Central memory CD8-positive, alpha-beta T cell (primary cell): ENCODE measurements at places on chromosomes 11 and 22.

DNA sequence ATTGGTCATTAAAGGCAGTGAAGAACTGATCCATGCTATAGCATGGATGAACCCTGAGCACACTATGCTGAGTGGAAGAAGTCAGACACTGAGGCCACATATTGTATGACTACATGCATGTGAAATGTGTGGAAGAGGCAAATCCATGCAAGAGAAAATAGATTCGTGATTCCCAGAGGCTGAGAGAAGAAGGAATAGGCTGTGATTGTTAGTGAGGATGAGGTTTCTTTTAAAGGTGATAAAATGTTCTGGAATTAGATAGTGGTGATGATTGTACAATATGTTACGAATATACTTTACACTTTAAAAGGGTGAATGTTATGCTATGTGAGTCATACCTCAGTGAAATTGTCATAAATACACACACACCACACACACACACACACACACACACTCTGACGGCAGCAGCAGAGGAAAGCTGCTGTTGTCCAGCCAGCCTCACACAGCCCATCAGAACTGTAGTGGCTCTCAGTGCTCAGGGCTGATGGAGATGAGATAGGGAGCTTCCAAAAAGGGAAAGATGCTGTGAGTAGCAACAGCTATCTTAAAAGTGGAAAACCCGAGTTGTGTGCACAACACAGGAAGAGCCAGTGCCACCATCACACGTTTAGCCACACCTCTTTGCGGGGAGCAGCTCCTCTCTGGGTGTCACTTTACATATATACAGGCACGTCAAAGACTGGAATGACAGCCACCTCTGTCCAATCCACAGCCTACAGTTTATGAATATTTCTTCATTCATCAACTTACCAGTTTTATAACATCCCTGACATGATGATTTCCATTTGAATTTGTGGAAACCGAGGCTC, 153.0 kb downstream of the SPATA19 start:
- DNase-seq, result no peak

DNA sequence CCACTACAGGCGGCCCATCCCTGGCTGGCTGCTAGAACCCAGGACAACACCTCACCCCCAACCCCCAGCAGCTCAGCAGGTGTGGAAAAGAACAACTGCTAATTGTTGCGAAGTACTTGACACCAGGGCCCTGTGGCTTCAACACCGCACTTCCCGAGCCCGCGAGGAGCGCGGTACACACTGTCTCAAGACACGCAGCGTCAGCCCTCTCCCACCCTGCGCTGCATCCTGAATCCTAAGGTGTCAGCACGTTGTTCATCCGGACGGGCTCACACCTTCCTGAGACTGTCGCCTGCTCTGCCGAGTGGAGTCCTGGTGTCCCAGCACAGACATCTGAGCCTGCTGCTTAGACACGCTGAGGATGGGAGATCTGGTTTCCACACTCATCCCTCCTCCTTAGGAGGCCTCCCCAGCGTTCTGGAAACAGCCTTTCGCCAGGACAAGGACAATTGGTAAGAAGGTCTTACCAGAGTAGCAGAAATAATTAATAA, 1336.2 kb downstream of the BRD1 start:
- DNase-seq, result no peak

GRCh38 chr11:78995171-78995570, 420.5 kb upstream of the NARS2 start:
- no peak for DNase-seq

GRCh38 chr11:16403448-16403803, 47.1 kb upstream of the SOX6 start:
- no peak for DNase-seq

- DNase-seq, result no peak
These were observed 225.7 kb downstream of the FAM76B start for GRCh38 chr11:95563859-95564258.

- no peak for DNase-seq
These were observed 90.5 kb downstream of the UBASH3B start for GRCh38 chr11:122746050-122746478.

DNA sequence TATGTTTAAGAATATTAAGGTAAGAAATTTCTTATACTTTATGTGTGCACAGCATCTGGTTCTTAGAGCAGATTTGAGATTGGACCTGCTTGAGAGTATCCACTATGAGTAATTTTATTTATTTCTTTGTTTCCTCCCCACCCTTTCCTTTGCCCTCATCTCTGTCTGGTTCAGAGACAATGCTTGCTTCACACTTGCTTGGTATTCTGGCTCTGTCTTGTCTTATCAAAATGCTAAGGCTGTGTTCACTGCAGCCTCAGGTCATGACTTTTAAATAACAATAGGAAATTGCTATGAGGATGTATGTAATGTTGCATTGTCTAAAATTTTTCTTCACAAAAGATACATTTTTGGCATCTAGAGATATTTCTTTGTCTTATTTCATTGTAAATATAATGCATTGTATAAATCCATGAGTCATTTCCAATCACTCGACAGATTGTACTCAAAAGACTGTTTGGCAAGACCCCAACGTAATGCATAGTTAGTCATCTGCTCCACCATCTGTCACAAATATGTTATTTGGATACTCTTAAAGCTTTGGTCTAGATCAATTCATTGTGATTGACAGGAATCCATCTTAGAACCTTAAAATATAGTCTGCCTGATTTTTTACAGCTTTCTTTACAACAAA, 395.7 kb downstream of the AASDHPPT start:
- no peak for DNase-seq

GRCh38 chr11:90100431-90100830, 14.7 kb downstream of the UBTFL1 start:
- DNase-seq, result no peak

- DNase-seq, result no peak
These were observed 10.5 kb downstream of the SMTNL1 start for GRCh38 chr11:57547854-57548377.

DNA sequence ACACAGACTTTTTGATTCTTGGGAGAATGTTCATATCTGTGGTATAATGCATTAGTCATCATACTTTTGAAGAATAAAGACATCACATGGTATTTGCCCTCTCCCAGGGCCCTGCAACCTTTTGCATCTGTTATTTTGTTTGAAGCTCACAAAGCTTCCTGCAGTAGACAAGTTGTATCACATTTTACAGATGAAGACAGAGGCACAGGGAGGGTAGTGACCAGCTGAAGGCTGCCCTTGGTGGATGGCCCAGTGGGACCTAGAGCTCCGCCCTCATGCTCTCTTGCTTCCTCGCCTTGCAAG, 66.4 kb downstream of the UBASH3B start:
- no peak for DNase-seq

- no peak for DNase-seq
These were observed 21.2 kb upstream of the OR10A5 start for GRCh38 chr11:6824136-6824823.

- DNase-seq, result no peak
These were observed 5.2 kb upstream of the PLET1 start for GRCh38 chr11:112265659-112266409.

GRCh38 chr11:20109731-20110445, 50.4 kb downstream of the DBX1 start:
- DNase-seq, result no peak

GRCh38 chr11:73854680-73855079, 22.0 kb downstream of the COA4 start:
- DNase-seq, result no peak

GRCh38 chr11:80598905-80599304, 1158.1 kb upstream of the TENM4 start:
- DNase-seq, result no peak

- no peak for DNase-seq
These were observed 1339.5 kb downstream of the BRD1 start for GRCh38 chr22:48488149-48488551.

GRCh38 chr22:39662686-39663052, 92.1 kb downstream of the CACNA1I start:
- no peak for DNase-seq

GRCh38 chr11:134331354-134332188, at the start of gene GLB1L2:
Gene GLB1L2, plus strand, starts transcription at chr11:134331988. Its CDS starts 74 bp downstream, at chr11:134332062.
- DNase-seq, result peak; percentile 64

GRCh38 chr11:45355706-45356041, 69.5 kb upstream of the SYT13 start:
- no peak for DNase-seq

DNA sequence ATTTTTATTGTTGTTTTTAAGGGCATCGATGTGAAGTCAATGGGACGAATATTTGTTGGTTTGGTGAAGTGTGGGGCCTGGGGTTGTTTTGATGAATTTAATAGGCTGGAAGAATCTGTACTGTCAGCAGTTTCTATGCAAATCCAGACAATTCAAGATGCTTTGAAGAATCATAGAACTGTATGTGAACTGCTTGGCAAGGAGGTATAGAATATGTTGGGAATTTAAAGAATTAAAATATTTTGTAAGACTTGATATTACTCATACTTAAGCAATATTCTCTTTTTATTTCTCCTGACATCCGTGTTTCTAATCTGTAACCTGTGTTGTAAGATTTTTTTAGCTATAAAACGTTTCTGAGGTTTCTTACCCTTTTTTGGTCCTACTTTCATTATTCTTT, 61.6 kb downstream of the DYNC2H1 start:
- no peak for DNase-seq

DNA sequence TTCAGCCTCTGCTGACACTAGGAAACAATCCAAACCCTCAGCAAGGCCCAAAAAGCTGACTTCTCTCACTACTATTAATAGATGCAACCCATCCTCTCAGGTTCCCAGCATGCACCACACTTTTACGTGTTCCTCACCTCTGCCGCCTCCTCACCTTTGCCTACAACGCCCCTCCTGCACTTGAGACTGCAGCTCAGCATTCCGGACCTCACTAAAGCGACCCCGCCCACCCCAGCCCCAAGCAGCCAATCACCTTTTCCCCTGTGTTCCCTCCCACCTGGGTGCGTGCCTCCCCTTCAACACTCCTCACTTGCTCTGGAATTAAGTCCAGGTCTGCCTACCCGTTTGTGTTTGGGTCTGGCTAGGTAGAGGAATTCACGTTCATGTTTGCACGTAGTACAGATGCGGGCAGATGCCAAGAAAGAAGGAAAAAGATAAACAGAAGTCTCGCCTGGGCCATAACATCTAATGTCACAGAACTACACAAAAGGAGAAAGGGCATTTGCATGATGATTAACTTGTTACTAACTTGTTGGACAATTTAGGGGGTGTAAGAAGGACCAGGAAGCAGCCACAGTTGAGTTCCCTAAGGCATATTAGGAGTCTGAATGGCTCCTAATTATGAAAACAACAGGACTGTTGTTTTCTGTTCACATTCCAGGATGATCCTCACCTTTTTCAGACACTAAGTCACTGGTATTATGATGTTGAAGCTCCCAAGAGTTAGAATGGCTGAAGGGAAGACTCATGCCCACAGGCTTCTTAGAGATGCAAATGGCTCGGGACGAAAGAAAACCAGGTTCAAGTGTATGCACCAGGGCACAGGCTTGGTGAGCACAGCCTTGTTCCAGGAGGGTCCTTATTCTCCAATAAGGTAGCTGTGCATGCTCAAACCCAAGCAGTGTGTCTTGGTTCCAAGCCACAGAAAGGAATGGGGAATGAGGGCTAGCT, 102.2 kb downstream of the MICAL3 start:
- no peak for DNase-seq

GRCh38 chr11:110988671-110989070, 256.9 kb upstream of the POU2AF2 start:
- DNase-seq, result no peak

- no peak for DNase-seq
These were observed 26.7 kb downstream of the ALKBH3 start for GRCh38 chr11:43907028-43907975.

GRCh38 chr11:3929649-3930048, 74.2 kb downstream of the STIM1 start:
- DNase-seq, result no peak

DNA sequence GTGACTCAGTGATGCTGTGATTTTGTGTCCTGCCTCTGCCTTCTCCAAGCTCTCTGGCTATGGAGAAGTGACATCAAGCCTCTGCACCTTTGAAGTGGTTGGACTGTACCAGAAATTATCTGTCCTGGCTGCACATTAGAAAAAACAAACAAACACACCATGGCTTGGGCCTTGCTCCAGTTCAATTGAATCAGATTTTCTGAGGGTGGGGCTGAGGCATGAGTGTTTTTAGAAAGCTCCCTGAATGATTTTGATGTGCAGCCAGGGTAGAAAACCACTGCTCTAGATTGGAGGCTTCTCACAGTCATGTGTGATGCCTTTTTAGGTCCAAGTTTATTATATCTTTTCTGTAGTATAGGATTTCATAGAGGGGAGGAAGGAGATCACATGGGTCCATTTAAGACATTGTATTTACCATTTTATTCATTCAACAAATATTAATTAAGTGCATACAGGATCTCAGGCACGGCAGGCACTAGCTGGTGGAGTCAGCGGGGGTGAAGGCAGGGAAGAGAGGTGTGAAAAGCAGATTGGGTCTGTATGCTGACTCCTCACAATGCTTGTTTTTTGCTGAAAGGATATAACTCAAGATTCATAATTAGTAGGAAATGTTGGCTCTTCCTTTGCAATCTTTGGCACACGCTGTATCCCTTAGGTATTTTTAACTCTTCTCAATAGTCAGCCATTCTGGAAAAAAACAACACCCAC, 7.1 kb upstream of the VSTM5 start:
- no peak for DNase-seq

- no peak for DNase-seq
These were observed 763.2 kb upstream of the TENM4 start for GRCh38 chr11:80204021-80204420.
